ENCODE measurements at places on chromosomes 6 and 20.

DNA sequence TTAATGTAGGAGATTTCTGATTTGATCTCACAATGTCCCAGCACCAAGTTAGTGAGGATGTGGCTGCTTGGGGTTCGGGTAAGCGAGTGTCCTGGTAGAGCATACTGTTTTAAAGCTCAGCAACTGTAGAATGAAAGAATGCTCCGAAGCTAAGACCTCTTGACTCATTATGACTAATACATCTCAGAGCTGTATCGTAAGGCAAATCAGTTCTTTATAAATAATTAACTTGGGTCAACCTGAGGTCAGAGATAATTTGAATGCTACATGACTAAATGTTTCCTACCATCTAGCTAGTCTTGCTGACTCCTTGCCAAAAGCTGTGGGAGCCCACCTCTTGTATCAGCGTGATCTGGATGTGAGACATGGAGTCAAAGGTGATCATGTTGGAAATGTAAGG is 128.8 kb upstream of the PDE7B start:
- DNase-seq: no peak

DNA sequence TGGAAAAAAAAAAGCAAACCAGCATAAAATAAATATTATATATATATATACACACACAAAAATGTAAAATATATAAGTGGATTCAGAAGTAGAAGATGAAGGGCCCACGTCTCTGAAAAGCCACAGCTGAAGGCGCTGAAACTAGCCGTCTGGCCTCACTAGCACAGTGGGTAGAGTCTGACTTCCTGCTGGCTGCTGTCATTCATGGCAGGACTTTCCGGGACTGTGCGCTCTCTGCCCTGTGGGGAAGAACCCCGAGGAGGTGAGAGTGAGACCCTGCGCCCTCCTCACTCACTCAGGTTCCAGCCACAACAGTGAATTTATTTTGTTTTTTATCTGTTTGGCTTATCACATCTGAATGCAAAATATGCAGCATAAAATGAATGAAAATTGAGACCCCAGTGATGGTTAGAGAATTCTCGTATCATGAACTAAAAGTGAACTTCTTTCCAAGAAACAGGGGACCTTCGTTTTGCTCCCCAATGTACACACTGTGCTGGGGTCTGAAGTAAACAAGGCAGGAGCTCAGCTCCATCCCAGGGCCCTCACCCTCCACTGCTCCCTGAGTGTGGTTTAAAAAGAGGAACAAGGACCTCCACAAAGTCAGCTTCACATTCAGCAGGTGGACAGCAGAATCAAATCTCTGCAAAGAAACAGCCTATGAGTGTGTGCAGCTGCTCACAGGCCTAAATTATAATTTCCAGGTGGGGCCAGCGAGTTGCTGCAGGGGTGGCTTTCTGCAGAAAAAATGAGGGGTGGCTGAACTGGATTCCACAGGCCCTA is 1.3 kb upstream of the RAMACL start:
- no peak for DNase-seq

DNA sequence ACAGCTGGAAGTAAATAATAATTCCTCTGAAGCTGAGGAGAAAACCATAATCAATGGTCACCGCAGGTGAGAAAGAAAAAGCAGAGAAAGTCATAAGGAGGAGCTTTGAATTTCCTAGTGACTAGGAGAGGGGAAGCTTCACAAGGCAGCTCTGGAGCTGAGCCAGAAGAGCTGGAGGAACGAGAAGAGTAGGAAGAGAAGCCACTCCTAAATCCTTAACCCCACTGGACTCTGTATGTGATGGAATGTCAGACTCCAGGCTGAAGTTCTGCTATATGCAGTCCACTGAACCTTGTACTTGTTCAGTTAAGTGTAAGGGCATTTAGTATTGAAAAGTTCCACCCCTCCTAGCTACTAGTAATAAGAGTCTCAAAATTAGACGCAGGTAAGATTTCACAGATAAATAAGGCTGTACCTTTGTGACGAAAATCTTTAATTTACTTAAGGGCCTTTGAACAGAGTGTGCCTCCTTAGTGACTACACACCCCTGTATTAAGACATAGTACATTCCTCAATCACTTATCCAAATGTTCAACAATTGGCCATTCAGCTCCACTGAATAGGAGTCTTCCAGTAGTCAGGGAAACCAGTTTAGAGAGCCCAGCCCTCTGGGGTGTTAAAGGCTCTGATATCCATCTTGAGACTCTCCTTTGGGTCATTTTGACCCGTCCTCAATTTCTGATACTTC is 71.4 kb upstream of the UFL1 start:
- no peak for DNase-seq

GRCh38 chr20:33662172-33662571 is at the start of gene C20orf144:
Gene C20orf144, plus strand, starts transcription at chr20:33662327. Its CDS starts 19 bp downstream, at chr20:33662346.
- DNase-seq: no peak

DNA sequence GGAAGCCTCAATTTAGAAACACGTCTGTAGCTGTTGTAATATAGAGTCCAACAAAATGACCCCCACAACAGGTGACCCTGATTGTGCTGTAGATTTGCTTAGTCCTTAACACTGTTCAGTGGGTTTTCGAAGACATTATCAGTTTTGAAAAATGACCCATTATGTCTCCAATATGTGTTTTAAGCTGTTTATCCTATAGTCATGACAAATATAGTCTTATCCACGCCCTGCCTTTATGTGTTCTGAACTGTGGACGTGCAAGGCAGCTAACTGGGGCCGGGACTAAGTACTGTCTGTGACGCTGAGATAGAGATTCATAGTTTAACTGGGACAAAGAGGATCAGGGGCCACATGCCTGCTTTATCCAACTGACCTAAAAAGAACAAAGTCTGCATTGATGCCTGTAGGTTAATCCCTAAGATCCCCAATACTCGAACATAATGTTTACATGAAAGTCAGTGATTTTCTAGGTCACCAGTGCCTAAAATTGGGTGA is 192.4 kb downstream of the CD83 start:
- no peak for DNase-seq

- peak; percentile 57 for DNase-seq
Observed at GRCh38 chr6:75204217-75204958, 1.5 kb downstream of the COL12A1 start.

GRCh38 chr20:9919271-9920014 is 80.6 kb upstream of the PAK5 start:
- DNase-seq: no peak

DNA sequence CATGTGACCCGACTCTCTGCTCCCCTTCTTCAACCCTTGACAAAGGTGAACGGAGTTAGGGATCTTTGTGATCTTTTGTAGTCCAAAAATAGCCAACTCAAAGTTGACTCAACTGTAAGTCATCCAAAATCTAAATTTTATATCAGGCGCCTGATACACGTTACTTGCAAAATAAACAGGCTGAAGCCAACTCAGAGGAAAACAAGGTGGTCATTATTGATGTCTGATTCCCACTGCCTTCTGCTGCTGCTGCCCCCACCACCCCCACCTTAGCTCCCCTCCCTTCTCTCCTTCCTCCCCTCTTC is 13.2 kb upstream of the RNF8 start:
- no peak for DNase-seq

GRCh38 chr6:139587469-139587868 is 213.0 kb upstream of the CITED2 start:
- DNase-seq: no peak

GRCh38 chr6:12992770-12993169 is 276.2 kb downstream of the PHACTR1 start:
- DNase-seq: no peak

DNA sequence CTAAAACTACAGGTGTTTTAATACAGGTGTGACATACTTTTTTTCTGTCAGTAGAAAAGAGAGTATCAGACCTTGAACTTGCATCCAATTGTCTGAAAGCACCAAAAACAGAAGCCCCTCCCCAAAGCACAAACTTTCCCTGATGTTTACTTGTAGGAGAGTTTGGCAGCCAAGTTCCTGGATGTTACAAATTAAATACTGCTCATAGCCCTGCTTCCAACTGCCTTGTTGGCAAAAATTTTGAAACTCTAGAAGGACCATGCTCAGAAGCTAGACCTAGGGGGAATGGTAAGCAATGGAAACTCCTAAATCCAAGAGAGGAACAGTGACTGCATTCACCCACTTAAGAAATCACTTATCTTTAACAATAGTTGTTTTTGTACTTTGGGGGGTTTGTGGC is 17.0 kb upstream of the ARG1 start:
- no peak for DNase-seq

GRCh38 chr6:7156643-7157278 is 49.0 kb downstream of the RREB1 start:
- no peak for DNase-seq

DNA sequence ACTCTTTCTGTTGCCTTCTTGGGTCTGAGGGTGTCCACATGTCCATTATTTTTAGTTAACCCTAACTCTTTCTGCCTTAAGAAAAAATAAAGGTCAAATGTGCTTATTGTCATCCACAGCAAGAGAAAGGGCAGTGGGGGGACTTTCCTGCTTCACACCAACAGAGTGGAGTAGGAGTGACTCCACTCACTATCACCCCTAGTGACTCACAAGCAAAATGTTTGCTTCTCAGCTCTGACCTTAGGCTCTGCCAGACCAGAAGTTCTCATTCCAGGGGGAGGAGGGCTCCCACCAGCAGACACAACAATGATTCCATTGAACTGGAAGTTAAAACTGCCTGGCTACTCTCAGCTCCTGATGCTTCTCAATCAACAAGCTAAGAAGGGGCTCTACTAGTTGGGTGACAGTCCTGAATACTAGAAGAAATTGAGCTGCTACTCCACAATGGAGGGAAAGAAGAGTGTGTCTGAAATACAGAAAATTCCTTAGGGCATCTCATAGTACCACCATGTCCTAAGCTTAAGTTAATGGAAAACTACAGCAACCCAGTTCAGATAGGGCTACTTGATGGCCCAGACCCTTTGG is 83.9 kb upstream of the AFDN start:
- DNase-seq: no peak

DNA sequence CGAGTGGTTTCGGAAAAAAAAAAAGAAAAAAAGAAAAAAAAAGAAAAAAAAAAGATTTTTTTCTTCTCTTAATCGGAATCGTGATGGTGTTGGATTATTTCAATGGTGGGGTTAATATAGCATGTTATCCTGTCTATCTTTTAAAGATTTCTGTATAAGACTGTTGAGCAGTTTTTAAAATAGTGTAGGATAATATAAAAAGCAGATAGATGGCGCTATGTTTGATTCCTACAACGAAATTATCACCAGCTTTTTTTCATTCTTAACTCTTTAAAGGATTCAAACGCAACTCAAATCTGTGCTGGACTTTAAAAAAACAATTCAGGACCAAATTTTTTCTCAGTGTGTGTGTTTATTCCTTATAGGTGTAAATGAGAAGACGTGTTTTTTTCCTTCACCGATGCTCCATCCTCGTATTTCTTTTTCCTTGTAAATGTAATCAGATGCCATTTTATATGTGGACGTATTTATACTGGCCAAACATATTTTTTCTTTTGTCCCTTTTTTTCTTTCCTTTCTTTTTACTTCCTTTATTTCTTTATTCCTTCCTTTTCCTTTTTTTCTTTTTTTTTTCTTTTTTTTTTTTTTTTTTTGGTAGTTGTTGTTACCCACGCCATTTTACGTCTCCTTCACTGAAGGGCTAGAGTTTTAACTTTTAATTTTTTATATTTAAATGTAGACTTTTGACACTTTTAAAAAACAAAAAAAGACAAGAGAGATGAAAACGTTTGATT is 3.6 kb downstream of the SOX4 start:
- peak; percentile 70 for DNase-seq

DNA sequence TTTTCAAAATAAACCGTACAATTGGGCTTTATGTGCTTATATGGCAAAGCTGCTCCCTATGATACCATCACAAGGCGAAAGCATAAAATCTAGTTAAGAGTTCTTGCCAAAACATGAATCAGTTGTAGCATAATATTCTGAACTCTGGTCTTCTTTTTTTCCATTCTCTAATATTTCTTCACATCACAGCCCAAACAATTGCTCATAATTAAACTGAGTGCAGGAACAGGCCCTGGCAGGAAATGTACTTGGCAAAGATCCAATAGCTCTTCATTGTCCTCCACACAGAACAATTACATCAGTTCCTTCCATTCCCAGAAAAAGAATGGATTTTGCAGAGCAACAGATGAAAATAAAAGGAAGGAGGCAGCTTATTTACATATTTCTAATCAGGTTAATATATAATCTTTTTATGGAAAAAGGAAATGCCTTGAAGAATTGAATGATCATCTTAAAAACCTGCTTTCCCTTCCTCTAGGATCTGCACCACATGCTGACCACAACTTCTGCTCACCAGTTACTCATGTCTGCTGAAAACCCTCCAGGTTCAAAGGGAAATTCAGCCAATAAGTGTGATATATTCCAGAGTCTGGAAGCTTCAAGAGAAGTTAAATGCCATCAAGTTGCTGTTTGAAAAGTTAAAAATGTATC is 123.3 kb upstream of the COL21A1 start:
- DNase-seq: peak; percentile 78

- DNase-seq: no peak
Observed at GRCh38 chr6:36372088-36372487, 15.4 kb downstream of the ETV7 start.

DNA sequence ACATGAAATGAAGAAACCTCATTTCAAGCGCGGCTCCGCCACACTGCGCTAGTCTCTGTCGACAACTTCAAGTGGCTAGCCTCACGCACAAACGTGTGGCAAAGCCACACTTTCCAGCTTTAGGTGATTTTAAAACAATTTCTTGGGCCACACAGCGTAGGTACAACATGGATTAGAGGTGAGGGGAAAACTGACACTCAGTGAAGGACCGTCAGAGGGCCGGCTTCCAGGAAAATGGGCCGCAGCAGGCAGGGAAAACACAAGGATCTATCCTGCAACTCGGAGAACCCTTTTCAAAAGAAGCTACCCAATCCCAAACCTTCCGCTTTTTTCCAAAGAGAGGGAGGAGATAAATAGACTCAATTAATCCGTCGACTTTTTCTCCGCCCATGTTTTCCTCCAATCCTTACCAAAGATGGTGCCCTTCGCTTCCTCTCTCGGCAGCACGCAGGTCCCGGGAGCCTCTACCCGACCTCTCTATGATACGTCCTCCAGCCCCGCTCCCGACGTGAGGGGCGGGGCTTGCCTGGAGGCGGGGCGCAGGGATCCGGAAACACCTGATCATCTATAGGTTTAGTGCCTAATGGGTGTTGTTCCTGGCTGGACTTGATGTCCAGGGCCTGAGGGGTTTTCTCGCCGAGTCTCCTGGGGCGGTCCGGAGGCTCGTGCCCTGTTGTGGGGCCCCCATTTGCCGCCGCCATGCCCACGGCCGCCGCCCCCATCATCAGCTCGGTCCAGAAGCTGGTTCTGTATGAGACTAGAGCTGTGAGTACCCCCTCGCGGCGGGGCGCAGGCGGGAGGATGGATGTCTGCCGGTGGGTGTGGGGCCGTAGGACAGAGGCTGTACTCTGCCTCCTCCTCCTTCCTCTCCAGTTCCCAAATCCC is at the start of the genes AK9 and FIG4:
AK9 (minus strand) TSS at position 466 of the 885 bp plus-strand sequence. CDS start 15,457 bp downstream, outside the sequence.
FIG4 (plus strand) TSS at position 560 of the 885 bp plus-strand sequence; CDS start at position 700, 140 bp downstream.
- DNase-seq: peak; percentile 82

DNA sequence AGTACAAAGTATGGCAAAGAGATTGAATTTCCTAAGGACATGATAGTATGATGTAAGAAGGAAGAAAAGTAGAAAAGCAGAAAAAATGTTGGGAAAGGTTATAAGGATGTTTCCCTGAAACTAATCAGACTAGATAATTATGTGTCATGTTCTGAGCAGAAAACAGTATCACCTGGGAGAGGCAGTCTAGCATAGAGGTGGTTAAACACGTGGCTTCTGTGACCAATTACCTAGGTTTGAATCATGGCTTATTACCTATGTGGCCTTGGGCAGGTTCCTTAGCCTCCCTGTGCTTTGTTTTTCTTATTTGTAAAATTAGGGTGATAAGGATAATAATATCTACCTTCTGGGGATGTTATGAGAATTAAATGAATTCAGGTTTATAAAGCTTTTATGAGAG is 38.0 kb downstream of the SCGN start:
- DNase-seq: no peak
